ENCODE measurements at places on chromosomes 12 and 14.

- DNase-seq, result no peak
These were observed 7.1 kb downstream of the P2RX4 start for GRCh38 chr12:121217063-121217462.

GRCh38 chr12:128753438-128753837 is 70.3 kb downstream of the SLC15A4 start:
- no peak for DNase-seq

DNA sequence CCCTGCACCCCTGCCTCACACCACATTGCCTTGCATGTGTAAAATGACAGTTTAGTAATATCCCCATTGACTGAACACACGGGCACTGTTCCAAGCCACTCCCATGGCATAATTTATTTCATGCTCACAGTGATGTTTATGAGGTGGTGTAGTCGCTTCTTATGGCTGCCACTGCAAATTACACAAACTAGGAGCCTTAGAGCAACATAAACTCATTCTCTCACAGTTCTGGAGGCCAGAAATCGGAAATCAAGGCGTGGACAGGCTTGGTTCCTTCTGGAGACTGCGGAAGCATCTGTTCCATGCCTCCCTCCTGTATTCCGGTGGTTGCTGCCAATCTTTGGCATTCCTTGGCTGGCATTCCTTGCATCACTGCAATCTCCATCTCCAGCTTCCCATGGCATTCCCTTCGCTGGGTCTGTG is 97.3 kb downstream of the RIN3 start:
- no peak for DNase-seq

- peak; percentile 45 for DNase-seq
These were observed 1.1 kb downstream of the ADSS1 start for GRCh38 chr14:104724981-104725771.

DNA sequence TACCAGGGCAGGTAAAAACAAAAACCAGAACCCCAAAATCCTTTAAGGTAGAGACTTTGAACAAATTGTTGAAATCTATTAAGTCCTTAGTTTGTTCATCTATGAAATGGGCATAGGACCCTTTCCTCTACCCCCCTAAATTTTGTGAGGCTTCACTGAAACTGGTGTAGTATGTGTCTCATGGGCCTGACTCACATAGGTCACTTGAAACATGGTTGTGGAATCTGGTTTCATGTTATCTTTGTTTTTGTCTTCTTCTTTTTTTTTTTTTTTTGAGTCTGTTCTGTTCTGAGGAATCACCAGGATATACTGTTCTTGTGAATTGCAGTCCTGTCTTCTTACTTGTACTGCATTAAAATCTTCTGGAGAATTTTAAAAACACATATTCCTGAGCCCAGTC is 202.2 kb downstream of the KTN1 start:
- DNase-seq, result no peak

GRCh38 chr14:22426711-22427110 is 162.3 kb downstream of the DAD1 start:
- no peak for DNase-seq

- DNase-seq, result no peak
These were observed 157.6 kb downstream of the PRKCH start for GRCh38 chr14:61478971-61479473.

GRCh38 chr12:54411391-54412241 is 7.5 kb downstream of the ITGA5 start:
- DNase-seq, result no peak

GRCh38 chr12:90741611-90742010 is 213.4 kb downstream of the CCER1 start:
- DNase-seq, result no peak

DNA sequence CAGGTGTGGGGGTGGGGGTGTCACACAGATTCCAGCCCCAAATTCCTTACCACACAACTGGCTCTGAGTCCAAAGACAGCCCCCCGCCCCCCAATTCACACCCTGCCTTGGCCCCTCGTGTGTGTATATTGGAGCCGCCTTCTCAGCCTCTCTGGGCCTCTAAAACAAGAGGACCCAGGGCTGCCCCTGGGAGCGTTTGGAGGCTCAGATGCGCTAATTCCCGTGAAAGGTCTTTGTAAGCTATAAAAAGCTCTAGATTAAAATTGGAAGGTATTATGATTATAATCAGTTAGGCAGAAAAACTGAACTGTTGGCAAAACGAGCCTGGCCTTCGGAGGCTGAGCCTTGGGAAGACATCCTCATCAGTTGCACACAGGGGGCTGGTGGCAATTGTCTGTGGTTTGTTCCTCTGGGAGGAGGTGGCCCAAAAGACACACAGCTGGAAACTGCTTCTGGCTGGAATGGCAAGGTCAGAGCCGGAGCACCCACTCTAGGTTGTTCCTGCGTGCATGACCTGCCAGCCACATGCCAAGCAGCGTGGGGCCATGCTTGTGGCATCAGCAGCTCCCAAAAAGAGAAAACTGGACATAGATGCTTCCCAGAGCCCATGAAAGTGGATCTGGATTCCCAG is 118.5 kb downstream of the PHETA1 start:
- DNase-seq, result no peak

- no peak for DNase-seq
These were observed 27.4 kb downstream of the SRRM4 start for GRCh38 chr12:119008691-119009221.

DNA sequence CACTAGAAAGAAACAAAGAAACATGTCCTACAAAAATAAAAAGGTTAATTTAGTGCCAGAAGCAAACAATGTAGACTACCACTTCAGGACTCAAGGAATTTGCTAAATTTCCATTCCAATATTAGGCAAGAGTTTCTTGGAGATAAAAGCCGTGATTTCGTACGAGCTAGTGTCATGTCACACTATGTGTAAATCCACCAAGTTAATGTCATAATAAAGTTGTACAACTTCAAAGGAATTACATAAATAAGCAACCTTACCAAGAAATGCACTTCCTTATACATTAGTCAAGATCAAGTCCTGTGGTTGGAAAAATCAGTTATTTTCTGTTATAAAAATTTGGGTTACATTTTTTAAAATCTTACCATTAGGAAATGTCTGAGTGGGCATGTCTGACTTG is 1222.8 kb downstream of the GALC start:
- DNase-seq, result no peak

- no peak for DNase-seq
These were observed 216.2 kb upstream of the RMST start for GRCh38 chr12:97246368-97246767.

DNA sequence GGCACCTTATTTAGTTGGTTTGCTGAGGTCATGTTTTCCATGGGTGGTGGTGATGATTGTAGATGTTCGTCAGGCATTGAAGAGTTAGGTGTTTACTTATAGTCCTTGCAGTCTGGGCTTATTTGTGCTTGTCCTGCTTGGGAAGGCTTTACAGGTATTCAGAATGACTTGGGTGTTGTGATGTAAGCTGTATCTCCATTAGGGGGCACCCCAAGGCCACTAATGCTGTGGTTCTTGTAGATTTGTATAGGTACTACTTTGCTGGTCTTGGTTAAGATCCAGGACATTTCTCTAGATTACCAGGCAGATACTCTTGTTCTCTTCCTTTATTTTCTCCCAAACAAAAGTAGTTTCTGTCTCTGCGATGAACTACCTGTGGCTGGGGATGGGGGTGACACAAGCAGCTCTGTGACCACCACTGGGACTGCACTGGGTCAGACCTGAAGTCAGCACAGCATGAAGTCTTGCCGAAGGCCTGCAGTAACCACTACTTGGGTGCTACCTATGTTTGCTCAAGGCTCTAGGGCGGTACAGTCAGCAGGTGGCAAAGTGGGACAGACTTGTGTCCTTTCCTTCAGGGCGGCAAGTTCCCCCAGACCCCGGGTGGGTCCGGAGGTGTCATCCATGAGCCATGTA is 35.8 kb upstream of the FBXO33 start:
- peak; percentile 78 for DNase-seq

DNA sequence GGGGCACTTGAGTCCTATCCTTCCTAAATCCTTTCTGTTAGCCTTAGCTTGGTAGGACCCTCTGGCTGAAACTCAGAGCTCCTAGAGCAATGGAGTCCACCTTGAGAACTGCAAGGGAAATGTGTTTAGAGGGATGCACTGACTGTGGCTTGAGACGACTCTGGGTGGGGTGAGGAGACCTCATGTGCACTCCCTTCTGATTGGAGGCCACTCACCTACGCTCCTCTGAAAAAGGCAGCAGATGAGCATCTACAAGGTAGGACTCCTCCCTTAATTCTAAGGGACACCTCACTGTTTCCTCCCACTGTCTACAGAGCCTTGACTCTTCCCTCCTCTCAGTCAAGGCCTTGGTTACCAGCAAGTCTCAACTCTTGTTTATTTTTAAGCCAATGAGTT is 1.0 kb downstream of the MAP3K12 start:
- no peak for DNase-seq

DNA sequence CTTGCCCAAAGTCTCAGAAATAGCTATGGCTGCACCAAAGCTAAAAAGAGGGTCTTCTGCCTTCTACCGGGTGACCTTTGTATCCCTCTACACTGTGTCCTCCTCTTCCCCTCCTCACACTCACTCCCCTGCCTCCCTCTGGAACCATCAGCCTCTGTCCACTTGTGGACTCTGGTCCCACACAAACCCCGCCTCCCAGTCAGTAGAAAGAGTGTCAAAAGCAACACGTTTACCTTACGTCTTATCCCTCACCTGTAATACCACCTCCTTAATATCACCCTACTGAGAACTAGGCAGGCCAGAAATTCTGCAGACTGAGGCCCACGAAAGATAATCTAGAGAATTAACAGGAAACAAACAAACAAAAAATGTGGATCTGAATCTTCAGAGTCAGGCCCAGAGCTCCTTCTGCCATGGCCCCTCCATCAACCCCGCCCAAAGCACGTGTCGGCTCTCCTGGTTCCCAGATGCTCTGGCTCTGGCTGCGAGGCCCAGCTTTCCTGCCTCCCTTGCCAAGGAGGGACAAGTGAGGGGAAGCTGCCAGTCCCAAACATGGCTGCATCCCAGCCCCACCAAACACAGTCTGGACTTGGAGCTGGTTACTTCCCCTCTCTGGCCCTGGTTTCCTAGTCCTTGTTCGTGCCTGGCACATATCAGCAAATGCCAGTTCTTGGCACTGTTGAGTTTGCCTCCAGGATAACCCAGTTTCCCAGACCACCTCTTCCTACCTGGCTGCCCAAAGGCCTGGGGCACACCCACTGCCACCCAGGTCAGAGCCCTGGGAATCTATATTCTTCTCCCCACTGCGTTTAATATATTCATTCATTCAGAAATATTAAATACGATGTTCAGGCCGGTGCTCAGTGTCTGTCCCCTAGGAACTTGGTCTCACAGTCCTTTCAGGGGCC is 2.7 kb downstream of the ACTN1 start:
- no peak for DNase-seq

GRCh38 chr12:38016602-38017001 is 300.0 kb upstream of the ALG10B start:
- no peak for DNase-seq

- DNase-seq, result no peak
These were observed 143.4 kb upstream of the CPSF6 start for GRCh38 chr12:69095765-69096477.

- no peak for DNase-seq
These were observed 160.9 kb downstream of the EPS8 start for GRCh38 chr12:15627995-15628945.

DNA sequence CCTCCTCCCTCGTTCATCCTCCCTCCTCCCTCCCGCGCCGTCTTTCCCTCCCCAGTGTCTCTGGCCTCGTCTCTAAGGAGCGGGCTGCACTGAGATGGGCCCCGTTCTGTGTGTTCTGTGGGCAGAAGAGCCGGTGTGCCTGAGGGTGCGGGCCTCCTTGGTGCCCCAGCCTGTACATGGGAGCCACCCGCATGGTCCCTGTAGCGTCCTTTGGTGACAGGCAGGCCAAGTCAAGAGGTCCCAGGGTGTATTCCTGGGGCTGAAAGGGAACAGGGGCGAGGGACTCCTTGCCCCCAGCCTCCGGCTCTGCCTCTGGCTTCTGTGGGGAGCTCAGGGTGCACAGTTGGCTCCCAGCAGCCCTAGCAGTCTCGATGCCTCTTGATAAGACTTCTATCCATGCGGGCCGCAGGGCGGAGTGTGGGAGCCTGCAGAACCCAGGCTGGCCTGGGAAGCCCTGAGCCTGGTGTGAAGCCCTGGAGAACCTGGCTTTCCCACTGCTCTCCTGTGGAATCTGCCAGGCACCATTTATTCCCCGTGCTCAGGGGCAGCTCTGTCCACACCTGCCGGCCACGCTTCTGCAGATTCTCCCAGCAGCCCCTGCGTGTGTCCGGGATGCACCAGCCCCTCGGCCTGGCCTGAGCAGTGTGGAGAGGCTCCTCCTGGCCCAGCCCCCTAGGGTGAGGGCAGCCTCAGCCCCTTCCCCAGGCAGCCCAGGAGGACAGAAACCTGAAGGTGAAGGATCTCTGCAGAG is 181.3 kb downstream of the KIF26A start:
- DNase-seq, result no peak

- DNase-seq, result no peak
These were observed 20.8 kb downstream of the MLXIP start for GRCh38 chr12:122099280-122099749.

GRCh38 chr14:91269076-91269991 is 24.8 kb upstream of the GPR68 start:
- peak; percentile 59 for DNase-seq

- no peak for DNase-seq
These were observed 3.7 kb downstream of the EFS start for GRCh38 chr14:23361320-23361719.

DNA sequence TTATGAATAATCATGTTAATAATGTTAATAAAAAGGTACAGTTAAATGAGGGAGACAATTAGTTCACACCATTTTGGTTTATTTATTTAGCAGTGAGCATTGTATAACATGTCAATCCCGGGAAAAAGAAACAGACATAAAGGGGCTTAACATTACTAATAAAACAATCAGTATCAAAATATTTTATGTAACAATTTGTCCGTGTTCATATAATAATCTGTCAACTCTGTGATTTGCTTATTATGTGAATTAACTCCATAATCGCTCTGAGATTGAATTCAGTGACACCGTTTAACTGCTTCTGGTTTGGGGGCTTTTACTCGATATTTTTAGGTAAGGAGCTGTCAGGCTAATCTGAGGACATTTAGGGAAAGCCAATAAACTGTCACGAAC is 95.8 kb upstream of the HMGA2 start:
- no peak for DNase-seq

DNA sequence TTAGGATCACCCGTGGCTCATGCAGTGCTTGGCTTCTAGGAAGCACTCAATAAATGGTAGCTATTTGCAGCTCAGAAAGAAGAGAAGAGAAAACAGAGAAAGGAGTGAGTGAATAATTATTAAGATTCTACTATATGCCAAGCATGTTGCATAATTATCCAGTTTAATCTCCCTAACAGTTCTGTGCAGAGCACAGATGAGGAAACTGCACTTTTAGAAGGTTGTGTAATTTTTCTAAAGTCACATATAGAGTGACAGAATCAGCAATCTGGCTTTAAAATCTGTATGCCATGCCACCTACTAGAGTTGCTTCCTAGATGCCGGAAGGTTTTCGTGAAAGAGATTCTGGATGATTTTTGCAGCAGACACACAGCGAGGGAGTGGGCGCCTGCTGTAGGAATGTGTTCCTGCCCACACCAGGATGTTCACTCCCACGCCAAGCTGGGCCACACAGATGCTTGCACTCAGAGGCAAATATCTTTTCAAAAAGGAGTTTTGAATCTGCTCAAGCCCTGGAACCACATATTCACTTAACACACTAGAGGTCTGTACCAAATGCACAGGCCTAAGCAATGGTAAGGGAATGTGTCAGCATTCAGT is 50.2 kb upstream of the SMCO2 start:
- no peak for DNase-seq
